ENCODE measurements at places on chromosomes 16 and 17. TPM values are rescaled to one million over a fixed set of nuclear protein-coding genes. Genes with fewer than 3 reads are reported as not detected.

- no peaks in the 10 kb centered on the region for H3K4me1 ChIP-seq
- peaks cover 11% of the 10 kb centered on the region for H3K27me3 ChIP-seq
- peak; percentile 21 for DNase-seq
- no peaks in the 10 kb centered on the region for H3K36me3 ChIP-seq
Measured at GRCh38 chr16:21101631-21102420, 48.8 kb downstream of the DNAH3 start.

GRCh38 chr17:48494335-48494734 is 36.5 kb downstream of the HOXB1 start:
- no peaks in the 10 kb centered on the region for H3K36me3 ChIP-seq
- H3K4me1 ChIP-seq: peaks cover 5% of the 10 kb centered on the region
- H3K27ac ChIP-seq: no peak overlapping the region
- no peaks in the 10 kb centered on the region for H3K27me3 ChIP-seq

GRCh38 chr17:82918508-82918907 is 78.7 kb upstream of the ZNF750 start:
- H3K36me3 ChIP-seq: peaks cover 6% of the 10 kb centered on the region
- DNase-seq: no peak
- no peaks in the 10 kb centered on the region for H3K4me1 ChIP-seq

DNA sequence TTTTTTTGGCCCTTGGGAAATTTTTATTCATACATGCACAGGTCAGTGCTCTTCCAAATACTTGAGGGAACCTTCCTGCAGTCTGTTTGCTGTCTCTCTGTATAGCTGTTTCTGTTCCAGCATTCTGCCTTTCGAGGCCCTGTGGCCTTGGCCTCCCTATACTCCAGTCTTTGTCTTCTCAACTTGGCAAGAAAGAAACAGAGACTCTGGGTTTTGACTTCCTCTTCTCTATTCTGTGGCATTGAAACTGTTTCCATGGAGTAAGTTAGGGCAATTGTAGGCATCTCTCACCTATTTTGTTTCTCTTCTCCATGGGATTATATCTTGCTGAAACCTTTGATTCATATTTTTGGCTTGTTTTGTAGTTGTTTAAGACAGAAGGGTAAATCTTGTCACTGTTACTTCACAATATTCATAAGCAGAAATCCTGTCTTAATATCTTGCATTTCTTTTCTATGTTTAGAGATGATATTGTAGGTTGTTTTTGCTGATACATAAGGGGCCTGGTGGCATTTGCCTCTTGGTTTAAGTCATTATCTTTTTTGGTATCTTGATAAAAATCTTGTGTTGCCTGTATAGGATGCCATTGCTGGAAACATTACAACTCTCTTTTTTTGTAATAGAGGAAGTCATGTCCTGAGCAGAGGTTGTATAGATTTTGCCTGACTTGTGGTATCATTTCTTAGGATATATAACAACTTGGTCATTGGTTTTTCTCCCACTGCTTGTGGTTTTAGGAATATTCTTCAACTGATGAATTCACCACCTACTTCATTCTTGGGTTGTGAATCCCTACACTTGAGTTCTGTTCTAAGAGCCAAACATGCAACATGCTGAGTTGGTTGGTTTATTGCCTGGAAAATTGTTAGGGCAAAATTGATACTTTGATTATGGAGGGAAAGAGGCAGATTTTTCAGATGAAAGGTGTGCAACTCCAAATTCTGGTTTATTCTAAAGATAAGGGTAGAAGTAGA is 168.6 kb downstream of the FTO start:
- peaks cover 10% of the 10 kb centered on the region for H3K4me1 ChIP-seq
- H3K27ac ChIP-seq: no peak overlapping the region
- no peaks in the 10 kb centered on the region for H3K27me3 ChIP-seq
- no peak for DNase-seq

GRCh38 chr17:34665819-34666763 is 86.7 kb downstream of the TMEM132E start:
- H3K4me1 ChIP-seq: no peaks in the 10 kb centered on the region
- no peak overlapping the region for H3K27ac ChIP-seq
- DNase-seq: no peak
- no peaks in the 10 kb centered on the region for H3K27me3 ChIP-seq
- no peaks in the 10 kb centered on the region for H3K36me3 ChIP-seq

DNA sequence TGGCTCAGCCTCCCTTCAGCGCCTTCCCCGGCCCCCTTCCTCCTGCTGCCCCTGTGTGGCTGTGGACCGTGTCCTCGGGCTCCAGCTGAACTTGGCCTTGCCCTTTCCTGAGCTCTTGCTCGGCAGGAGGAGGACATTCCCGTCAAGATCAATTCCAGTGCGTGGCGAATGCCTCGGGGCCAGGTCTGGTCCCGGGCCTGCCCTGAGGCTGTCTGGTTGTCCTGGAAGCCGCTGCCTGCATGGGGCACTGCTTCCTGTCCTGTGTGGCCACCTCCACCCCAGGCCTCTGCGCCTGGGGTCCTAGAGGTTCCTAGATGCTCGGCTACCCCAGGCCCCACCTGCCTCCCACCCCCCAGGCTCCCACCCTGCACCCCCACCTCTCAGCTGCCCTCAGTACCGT is 12.8 kb downstream of the BAHCC1 start:
- H3K36me3 ChIP-seq: no peaks in the 10 kb centered on the region
- DNase-seq: no peak
- peaks cover 33% of the 10 kb centered on the region for H3K4me1 ChIP-seq
- H3K27me3 ChIP-seq: no peaks in the 10 kb centered on the region
- no peak overlapping the region for H3K27ac ChIP-seq

The PRAC2 gene
- not detected for polyA plus RNA-seq

The ZPBP2 gene
- polyA plus RNA-seq: not detected

The TEKT1 gene
- 0.55 TPM for polyA plus RNA-seq
